ENCODE measurements at places on chromosomes 16 and 17.

- no peak overlapping the region for H3K27ac ChIP-seq
- DNase-seq, result no peak
- H3K27me3 ChIP-seq, result peaks cover 38% of the 10 kb centered on the region
- H3K4me1 ChIP-seq, result peaks cover 14% of the 10 kb centered on the region
- no peaks in the 10 kb centered on the region for H3K36me3 ChIP-seq
- H3K4me3 ChIP-seq, result no peak overlapping the region
Observed at GRCh38 chr17:68294196-68294555, 2.9 kb downstream of the ARSG start.

DNA sequence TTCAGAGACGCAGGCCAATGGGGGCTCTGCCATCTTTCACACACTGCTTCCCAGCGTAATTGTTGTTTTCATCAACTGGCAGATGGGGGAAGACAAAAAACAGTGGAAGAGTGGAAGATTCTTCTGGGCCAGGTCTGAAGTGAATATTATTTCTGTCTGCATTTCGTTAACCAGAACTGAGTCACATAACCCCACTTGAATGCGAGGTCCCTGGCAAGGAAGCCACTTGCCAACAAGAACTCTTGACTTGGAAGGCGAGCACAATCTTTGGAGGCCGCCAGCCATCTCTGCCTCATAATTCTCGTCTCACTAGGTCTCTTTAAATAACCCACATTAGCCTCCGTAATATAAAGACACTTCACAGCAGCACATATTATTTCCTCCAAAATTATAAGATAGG is 75.4 kb downstream of the CYB561 start:
- no peak overlapping the region for H3K27ac ChIP-seq
- H3K36me3 ChIP-seq, result peaks cover 10% of the 10 kb centered on the region
- peaks cover 10% of the 10 kb centered on the region for H3K4me1 ChIP-seq

GRCh38 chr16:2214719-2214968 is at the start of gene PGP:
PGP (minus strand) TSS chr16:2214840; CDS start chr16:2214777, 63 bp downstream.
- peak within 1 kb of the TSS; percentile 95 for H3K27ac ChIP-seq
- H3K36me3 ChIP-seq, result no peaks in the 10 kb centered on the region
- H3K4me1 ChIP-seq, result peaks cover 16% of the 10 kb centered on the region
- H3K27me3 ChIP-seq, result no peaks in the 10 kb centered on the region
- H3K4me3 ChIP-seq, result peak within 1 kb of the TSS; percentile 73

DNA sequence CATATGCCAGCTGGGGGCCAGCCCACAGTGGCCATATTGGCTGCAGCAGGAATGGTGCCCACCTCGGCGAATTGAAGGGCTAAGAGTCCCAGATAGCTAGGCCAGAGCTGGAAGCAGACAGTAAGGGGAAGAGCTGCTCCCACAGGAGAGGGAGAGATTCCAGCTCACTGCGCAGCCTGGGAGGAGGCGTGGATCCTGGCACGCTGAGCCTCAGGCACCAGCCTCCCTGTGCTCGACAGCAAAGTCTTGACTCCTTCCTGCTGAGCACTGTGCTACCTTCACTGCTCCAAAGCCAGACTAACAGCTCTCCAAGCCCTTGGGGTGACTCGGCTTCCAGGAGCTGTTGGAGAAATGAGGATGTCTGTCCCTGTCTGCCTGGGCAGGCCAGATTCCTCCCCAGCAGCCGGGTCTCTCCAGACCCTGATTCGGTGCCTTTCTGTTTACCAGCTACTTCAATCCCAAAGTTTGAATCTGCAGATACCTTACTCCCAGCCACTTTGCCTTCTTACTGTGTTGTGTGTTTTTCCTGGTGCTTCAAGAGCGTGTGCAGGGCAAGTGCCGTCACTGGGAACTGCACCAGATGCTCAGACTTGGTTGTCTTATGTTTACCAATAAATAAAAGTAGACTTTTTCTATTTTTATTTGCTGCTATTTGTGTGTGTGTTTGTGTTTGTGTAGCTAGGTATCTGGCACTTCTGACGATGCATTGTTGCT is 9.1 kb downstream of the CBX2 start:
- peaks cover 15% of the 10 kb centered on the region for H3K4me1 ChIP-seq
- no peak overlapping the region for H3K4me3 ChIP-seq
- peaks cover 56% of the 10 kb centered on the region for H3K27me3 ChIP-seq
- H3K27ac ChIP-seq, result no peak overlapping the region
- H3K36me3 ChIP-seq, result peaks cover 14% of the 10 kb centered on the region
- DNase-seq, result no peak

DNA sequence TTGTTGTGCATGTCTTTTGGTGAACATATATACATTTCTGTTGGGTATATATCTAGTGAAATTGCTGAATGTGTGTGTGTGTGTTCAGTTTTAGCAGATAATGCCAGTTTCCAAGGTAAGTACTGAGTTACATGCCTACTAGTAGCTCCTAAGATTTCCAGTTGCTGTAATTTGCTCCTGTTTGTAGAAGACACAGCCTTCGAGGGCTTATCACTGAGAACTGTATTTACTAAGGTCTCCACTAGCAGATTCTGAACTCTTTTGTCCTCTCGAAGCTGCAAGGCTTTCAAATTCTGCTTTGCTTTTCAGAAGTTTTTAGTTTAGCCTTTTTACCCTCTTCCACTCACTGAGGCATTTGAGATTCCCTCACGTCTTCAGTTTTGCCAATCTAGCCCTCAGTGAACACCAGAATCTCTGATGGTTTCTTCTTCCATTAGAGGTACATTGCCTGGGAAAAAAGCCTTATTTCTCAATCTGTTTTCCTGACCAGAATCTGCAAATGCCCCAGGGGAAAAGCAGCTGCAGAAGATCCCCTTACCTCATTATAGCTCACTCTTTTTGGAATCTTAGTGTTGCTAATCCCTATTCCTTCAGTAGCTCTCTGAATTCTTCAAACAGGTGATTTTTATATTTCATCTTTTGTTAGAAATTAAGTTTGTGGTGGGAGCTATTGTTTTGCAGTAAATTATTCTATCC is 52.9 kb downstream of the NF1 start:
- H3K4me1 ChIP-seq, result peaks cover 13% of the 10 kb centered on the region
- H3K36me3 ChIP-seq, result peaks cover 32% of the 10 kb centered on the region
- no peak for DNase-seq
- no peaks in the 10 kb centered on the region for H3K27me3 ChIP-seq
- H3K27ac ChIP-seq, result peak overlapping the region; percentile 77
- no peak overlapping the region for H3K4me3 ChIP-seq

DNA sequence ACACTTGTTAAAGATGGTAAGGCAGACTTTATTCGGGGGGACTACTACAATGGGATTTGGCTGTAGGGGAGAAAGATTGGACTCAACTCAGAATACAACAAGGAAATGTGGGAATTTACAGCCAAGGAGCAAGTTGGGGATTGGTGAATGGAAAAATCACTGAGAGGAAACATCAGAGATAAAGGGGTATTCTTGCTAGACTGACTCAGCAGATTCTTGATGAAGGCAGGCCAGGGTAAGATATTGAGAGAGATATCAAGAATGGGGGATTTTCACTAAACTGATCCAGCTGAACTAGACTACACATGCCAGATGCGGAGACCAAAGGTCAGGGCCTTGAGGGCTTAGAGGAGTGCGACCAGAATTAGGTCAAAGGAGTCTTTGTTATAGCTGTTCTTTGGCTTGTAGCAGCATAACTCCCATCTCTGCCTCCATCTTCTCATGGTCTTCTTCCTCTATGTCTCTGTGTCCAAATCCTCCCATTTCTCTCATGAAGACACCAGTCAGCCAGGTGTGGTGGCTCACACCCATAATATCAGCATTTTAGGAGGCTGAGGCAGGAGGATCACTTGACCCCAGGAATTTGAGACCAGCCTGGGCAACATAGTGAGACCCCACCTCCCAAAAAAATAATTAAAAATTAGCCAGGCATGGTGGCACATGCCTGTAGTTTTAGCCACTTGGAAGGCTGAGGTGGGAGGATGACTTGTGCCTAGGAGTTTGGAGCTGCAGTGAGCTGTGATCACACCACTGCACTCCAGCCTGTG is 17.3 kb downstream of the CHD9NB start:
- H3K4me3 ChIP-seq, result no peak overlapping the region
- no peak overlapping the region for H3K27ac ChIP-seq
- peaks cover 34% of the 10 kb centered on the region for H3K4me1 ChIP-seq
- H3K36me3 ChIP-seq, result no peaks in the 10 kb centered on the region
- no peaks in the 10 kb centered on the region for H3K27me3 ChIP-seq
- no peak for DNase-seq

DNA sequence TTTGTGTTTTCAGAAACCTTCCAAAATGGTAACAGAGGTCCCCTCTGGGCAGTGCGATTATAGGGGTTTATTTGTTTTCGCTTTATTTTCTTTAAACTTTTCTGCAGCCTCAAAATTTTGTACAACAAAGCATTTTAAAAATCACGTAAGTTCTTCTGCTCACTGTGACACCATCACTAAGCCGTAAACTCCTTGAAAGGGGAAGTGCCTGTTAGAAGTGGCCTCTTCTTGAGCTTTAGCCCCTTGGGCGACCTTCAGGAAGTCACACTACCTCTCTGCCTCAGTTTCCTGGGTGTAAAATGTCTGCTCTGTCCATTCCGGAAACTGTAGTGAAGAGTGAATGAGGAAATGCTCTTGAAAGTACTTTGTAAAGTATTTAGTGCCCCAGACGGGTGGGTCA is 26.6 kb downstream of the ARHGAP27 start:
- peak overlapping the region; percentile 43 for H3K4me3 ChIP-seq
- H3K36me3 ChIP-seq, result no peaks in the 10 kb centered on the region
- H3K4me1 ChIP-seq, result peaks cover 19% of the 10 kb centered on the region
- no peaks in the 10 kb centered on the region for H3K27me3 ChIP-seq
- no peak for DNase-seq

GRCh38 chr16:60166-60565 is 6.5 kb downstream of the SNRNP25 start:
- H3K4me1 ChIP-seq, result peaks cover 16% of the 10 kb centered on the region
- no peaks in the 10 kb centered on the region for H3K27me3 ChIP-seq
- DNase-seq, result no peak
- H3K4me3 ChIP-seq, result no peak overlapping the region
- no peak overlapping the region for H3K27ac ChIP-seq

- peaks cover 4% of the 10 kb centered on the region for H3K4me1 ChIP-seq
- no peaks in the 10 kb centered on the region for H3K27me3 ChIP-seq
- no peak overlapping the region for H3K4me3 ChIP-seq
- DNase-seq, result peak; percentile 12
- no peaks in the 10 kb centered on the region for H3K36me3 ChIP-seq
Observed at GRCh38 chr16:56350491-56351405, 74.6 kb downstream of the AMFR start.

DNA sequence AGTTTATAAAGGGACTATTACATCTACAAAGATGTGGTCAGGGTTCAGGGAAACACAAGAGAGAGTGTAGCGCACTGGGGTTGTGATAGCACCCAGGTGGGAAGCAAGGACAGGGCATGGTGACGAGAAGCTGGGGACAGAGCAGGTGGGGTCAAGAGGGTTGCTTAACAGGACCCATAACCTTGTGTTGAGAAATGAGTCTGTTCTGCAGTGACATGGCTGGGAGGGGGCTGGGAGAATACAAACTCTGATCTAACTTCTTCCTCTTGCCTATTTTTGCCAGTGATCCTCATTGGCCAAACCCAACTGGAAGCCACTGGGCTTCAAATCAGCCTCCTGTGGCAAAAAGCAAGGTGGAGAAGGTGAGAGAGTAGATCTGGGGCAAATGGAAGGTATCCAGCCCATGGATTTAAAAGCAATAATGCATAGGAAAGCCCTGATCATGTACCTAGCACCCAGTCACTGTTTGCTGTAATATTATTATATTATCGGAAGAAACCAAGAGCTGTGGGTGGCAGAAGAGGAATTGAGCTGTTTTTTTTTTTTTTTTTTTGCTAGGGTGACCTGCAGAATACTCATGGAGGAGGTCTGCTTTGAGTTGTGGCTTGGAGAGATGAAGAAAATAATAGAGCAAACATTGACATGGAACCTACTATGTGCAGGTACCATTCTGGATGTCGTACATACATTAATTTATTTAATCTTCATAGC is 76.9 kb upstream of the ZFHX3 start:
- H3K4me1 ChIP-seq, result peaks cover 12% of the 10 kb centered on the region
- H3K36me3 ChIP-seq, result no peaks in the 10 kb centered on the region
- no peak overlapping the region for H3K4me3 ChIP-seq
- H3K27ac ChIP-seq, result no peak overlapping the region
- H3K27me3 ChIP-seq, result no peaks in the 10 kb centered on the region
- no peak for DNase-seq

DNA sequence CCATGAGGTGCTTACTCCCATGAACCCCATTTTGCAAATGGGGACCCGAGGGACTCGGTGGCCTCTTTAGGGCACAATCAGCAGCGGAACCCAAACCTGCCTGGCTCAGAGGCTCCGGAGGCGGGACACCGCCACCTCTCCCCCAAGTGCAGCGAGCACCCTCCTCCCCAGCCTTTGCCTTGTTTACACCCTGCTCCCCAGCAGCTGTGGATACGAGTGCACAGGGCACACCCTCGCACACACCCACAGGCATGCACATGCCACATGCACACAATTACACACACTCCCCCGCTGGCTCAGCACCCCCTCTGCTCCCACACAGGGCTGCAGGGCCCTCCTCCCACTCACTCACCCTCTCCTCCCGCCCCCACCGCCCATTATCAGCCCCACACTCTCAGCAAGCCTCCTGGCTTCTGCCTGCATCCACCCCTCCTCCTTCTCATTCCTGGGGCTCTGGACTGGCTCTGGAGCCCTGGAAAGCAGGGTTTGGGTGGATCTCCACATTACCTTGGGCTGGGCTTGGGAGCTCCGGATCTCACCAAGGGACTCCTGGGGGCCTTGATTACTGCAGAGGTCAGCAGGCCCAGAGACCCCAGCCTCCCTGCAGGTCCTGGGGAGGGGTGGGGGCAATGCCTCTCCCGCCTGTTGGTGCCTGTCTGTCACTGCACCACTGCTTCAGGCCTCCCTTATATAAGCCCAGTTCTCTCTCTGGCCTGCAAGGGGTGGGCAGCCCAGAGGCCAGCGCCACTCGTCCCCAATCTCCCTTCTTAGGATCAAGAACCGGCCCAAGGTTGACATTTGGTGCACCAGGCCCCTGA is 6.4 kb downstream of the PDK2 start:
- H3K4me3 ChIP-seq, result peak overlapping the region; percentile 8
- H3K27me3 ChIP-seq, result no peaks in the 10 kb centered on the region
- peak overlapping the region; percentile 73 for H3K27ac ChIP-seq
- peaks cover 20% of the 10 kb centered on the region for H3K4me1 ChIP-seq
- peaks cover 12% of the 10 kb centered on the region for H3K36me3 ChIP-seq

GRCh38 chr17:63976702-63977101 is 4.0 kb upstream of the SCN4A start:
- H3K4me1 ChIP-seq, result no peaks in the 10 kb centered on the region
- DNase-seq, result no peak
- H3K27ac ChIP-seq, result no peak overlapping the region
- H3K27me3 ChIP-seq, result peaks cover 4% of the 10 kb centered on the region

- no peak overlapping the region for H3K4me3 ChIP-seq
- H3K4me1 ChIP-seq, result no peaks in the 10 kb centered on the region
- no peak overlapping the region for H3K27ac ChIP-seq
- DNase-seq, result no peak
Observed at GRCh38 chr16:31428638-31429247, 583 bp upstream of the COX6A2 start.

GRCh38 chr17:1390432-1391367 is 9.3 kb downstream of the YWHAE start:
- H3K36me3 ChIP-seq, result no peaks in the 10 kb centered on the region
- H3K4me3 ChIP-seq, result no peak overlapping the region
- H3K4me1 ChIP-seq, result peaks cover 44% of the 10 kb centered on the region
